Activated CD4-positive, alpha-beta T cell treated with anti-CD3 and anti-CD28 coated beads for 24 hours (primary cell): ENCODE measurements at places on chromosomes 1 and 21.

- DNase-seq = no peak
Observed at GRCh38 chr1:228141226-228142044, 1.4 kb downstream of the GUK1 start.

- no peak for DNase-seq
Observed at GRCh38 chr1:167158813-167159275, 61.8 kb upstream of the POU2F1 start.

- no peak for DNase-seq
Observed at GRCh38 chr1:91707114-91707889, 178.6 kb downstream of the TGFBR3 start.

GRCh38 chr1:19445417-19446342 lies 39.7 kb downstream of the CAPZB start:
- DNase-seq = no peak

DNA sequence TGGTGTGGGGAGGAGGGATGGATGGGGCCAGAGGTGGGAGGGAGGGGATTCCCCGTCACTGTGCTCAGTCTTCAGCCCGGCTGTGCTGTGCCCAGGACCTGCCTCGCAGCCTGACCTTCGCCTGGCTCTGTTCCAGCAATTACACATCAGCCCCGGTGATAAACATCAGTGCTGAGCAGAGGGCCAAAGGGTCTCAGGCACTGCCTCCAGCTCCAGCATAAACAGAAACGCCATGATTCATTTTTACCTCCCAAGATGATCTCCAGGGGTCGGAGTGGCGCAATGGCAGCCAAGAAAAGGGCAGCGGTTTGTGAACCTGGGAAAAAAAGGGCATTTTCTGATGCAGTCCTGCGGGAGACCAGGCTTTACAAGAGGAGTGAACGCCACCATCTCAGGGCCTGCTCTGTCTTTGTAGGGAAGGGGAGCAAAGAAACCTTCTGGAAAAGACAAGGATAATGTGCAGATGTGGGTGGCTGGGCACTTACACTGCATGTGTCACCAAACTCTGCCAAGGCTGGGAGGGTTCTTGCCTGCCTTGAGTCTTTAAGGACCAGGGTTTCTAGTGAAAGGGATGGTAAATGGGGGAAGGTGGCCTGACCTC lies 28.1 kb downstream of the SHISA4 start:
- no peak for DNase-seq

DNA sequence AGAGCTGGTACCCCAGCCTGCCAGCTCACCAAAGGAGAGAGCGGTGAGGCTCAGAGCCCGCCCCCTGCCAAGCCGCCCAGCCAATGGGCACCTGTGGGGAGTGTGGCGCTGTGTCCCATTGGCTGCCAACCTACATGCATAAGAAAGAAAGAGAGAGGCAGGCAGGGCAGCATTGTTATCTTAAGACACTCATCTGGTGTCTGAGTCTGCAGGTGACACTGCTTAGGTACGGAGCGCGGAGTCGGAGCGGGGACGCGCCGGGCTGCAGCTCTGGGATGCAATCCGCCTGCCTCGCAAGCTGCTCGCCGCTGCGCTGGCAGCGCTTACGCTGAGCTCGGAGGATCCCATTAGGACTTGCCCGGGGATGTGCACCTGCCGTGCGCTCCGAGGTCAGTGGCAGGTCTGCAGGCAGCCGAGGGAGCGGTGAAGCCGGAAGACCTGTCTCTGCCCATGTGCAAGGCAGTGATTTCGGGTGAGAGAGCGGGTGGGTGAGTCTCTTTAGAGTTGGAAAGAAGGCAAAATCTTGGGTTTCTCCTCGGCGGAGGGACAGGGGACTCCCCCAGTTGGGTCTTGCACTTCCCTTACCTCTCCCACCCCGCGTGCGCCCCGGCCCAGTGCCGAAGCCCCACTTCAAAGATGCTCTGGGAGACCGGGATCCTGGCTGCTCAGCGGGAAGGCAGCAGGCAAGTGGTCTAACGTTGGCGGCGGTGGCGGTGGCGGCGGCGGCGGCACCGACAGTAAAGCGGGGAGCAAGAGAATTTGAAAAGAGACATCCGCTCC lies at the start of gene BRINP2:
BRINP2 (plus strand) TSS at position 203 of the 780 bp plus-strand sequence. CDS start 58,919 bp downstream, outside the sequence.
- DNase-seq = no peak

DNA sequence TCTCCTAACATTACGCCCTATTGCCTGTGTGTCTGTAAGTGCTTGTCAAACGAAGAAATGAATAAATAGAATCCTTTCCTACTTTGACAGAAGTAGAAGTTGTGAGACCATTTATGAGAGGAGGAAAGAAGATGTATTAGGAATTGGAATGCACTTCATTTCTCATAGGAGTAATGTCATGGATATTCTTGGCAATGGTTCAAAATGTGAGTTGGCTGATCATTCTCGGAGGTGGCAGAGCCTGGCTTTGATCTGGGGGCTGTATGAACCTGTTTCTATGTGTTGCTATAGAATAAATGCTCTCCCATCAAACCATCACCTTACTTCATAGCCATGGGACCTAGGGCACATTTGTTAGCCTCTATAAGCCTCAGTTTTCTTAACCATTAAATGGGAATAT lies 10.1 kb upstream of the SERBP1 start:
- no peak for DNase-seq

- DNase-seq = no peak
Observed at GRCh38 chr1:70910013-70910412, 137.6 kb downstream of the PTGER3 start.

- no peak for DNase-seq
Observed at GRCh38 chr1:22104865-22105437, 37.9 kb downstream of the WNT4 start.

GRCh38 chr1:172809750-172810149 lies 150.8 kb downstream of the FASLG start:
- no peak for DNase-seq

GRCh38 chr1:177069490-177069889 lies 95.0 kb downstream of the ASTN1 start:
- no peak for DNase-seq

GRCh38 chr1:234243521-234244260 lies 129.6 kb upstream of the COA6 start:
- no peak for DNase-seq

GRCh38 chr1:201261771-201262547 lies 21.3 kb upstream of the PKP1 start:
- DNase-seq = no peak

DNA sequence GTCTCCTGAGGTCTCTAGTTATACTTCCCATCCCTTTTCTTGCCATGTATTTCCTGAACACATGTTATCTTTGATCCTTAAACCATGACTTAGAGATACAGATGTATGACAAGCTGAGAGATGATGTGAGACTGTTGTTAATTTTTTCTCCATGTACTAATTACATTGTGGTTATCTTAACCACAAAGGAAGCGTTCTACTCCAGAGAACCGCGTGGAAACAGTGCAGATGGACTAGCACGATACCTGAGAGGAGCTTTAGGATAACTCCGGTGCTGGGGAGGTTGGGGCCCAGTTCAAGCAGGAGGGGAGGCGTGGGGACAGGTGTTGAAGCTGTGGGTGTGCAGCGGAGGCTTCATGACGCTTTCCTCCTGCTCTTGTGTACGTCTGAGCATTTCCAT lies 17.5 kb downstream of the PDE9A start:
- DNase-seq = no peak

DNA sequence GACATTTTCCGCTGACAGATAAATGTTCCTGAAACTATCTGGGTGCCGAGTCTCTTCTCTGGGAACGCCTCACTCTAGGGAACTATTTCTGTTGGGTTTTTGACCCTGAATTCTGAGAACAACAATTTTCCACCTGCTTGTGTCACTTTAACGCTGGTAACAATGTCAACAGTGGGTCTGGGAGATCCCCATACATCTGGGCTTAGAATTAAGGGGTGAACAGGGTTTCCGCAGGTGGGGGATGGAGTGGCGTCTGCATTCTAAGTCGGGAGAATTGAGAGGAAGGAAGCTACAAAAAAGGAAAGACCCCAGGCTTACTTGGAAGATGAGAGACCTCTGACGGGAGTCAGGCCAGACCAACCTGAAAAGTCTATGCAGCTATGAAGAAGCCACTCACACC lies 8.7 kb downstream of the CD247 start:
- no peak for DNase-seq

DNA sequence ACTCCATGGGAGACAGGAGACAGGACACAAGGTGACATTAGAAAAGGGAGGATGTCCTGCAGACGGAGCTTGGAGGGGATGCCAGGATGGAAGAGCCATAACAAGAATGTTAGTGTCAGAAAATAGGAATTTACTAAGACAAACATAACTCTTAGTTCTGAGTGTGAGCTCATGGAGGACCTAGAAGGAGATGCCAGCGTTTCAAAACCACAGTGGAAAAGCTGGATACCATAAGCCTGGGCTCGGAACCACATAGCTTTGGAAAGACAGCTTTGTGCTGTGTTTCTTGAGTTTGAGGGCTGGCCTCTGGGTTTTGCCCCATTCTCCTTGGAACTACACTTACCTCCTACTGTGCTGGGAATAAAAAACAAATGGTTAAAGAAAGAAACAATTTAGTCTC lies 128.4 kb downstream of the S1PR1 start:
- DNase-seq = no peak

GRCh38 chr1:92184632-92185031 lies 33.1 kb upstream of the C1orf146 start:
- DNase-seq = no peak

DNA sequence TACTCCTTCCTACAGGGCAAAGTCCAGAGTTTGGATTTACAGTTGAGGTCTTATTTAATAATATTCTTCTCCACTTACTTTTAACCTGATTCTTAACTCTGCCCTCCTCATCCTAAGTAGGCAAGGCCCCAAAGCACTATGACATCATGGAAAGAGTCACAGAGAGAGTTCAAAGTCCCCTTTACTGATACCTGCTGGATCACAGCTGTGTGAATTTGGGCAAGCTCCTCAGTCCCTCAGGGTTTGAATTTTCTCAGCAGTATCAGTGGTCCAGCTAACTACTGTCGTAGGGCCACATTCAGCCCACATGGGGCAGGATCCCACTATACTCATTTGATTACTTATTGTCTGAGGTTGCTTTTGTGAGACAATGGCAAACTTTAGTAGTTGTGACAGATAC lies 16.0 kb downstream of the TYW3 start:
- DNase-seq = no peak

DNA sequence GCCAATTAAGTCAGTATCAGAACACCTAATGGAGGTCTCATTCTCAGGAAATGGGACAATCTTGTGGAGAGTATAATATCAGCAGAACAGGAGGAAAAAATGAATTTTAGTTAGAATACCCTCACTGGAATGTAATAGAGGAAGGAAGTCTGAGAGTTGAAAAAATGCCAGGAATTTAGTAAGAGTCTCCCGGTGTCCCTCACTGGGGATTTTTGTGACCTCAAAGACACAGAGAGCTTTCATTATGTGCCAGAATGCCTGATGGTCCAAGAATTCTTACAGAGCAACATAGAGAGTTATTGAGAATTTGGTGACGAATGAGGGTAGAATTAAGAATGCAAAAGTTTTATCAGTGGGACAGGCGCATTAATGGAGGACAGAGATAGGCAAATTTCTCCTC lies 443.5 kb upstream of the B3GALT2 start:
- DNase-seq = no peak

DNA sequence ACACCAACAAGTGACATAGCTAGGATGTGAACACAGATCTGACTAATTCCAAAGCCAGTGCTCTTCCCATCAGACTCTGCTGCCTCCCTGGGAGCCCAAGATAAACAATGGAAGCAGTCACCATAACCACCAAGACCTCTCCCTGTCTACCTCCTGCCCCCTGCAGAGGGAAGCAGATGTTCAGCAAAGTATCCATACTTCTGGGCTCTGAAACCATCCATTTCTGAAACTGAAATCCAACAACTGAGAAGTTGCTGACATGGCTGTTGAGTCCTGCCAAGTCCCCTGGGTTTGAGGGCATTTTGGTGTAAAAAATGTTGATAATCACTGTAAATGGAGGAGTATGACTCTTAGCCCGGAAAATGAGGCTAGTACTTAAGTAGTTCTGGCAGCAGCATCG lies 102.1 kb downstream of the TYW3 start:
- DNase-seq = no peak

DNA sequence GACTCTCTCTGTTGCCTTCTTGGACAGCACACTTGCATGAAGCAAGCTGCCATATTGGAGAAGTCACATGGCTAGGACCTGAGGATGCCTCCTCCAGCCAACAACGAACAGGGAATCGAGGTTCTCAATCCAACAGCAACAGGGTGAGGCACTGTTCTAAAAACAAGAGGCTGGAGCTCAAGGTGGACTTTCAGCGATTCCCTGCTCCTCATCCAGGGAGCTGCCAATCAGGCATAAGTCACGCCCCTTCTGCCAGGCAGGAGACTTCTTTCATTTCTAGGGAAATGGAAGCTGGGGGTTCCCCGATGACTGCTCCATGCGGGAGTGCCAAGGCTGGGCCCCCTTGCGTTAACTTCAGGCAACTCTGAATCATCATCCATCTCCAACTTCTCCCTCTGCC lies 22.7 kb upstream of the IFNAR1 start:
- DNase-seq = no peak
